ENCODE measurements at places on chromosomes 4 and X.

GRCh38 chrX:22934640-22935039 is 65.1 kb upstream of the DDX53 start:
- no peak for DNase-seq

- DNase-seq = no peak
Measured at GRCh38 chrX:8731559-8732395, at the start of gene ANOS1. TSS of gene ANOS1 (minus strand) at chrX:8732137. CDS start at chrX:8732036, 101 bp downstream.

GRCh38 chr4:87881115-87881514 is 48.3 kb downstream of the MEPE start:
- DNase-seq = no peak

- DNase-seq = no peak
Measured at GRCh38 chr4:164207460-164207859, 546.5 kb upstream of the SMIM31 start.

DNA sequence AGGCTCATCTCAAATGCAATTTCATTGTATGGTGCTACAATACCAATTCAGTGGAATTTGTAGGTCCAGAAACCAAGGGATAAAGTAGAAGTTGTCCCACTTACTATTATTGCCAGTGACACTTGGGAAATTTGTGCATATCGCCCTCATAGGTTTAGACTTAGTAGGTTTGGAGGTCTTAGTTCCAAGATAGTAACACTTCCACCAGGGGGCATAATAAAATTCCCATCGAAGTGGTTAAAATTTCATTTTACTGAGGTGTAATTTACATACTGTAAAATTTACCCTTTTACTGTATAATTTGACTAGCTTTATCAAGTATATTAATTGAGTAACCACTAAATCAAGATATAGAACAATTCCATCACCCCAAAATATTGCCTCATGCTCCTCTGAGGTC is 174.6 kb downstream of the INPP4B start:
- DNase-seq = no peak

- DNase-seq = peak; percentile 21
Measured at GRCh38 chr4:144787365-144788258, 141.7 kb downstream of the HHIP start.

DNA sequence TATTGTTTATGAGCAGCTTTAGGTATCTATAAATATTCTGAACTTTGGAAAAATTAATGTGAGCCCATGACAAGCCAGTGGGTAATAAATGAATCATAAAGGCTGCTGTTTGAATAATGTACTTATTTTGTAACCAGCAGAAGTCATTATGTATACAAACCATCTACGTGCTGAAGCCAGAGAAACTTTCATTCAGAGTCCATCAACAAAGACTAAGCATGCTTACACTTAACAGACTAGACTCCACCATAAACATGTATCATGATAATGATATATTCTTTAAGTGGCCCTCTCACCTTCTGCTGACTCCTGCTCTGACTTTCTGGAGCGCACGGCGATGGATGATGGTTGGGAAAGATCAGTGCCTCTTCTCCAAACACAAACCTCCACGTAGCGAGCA is 72.0 kb downstream of the SMARCA5 start:
- DNase-seq = no peak

- peak; percentile 1 for DNase-seq
Measured at GRCh38 chr4:103915224-103915869, 195.6 kb upstream of the TACR3 start.

GRCh38 chr4:71518283-71518989 is 179.6 kb downstream of the SLC4A4 start:
- DNase-seq = no peak

GRCh38 chr4:42906341-42906740 is 13.8 kb downstream of the GRXCR1 start:
- DNase-seq = no peak

DNA sequence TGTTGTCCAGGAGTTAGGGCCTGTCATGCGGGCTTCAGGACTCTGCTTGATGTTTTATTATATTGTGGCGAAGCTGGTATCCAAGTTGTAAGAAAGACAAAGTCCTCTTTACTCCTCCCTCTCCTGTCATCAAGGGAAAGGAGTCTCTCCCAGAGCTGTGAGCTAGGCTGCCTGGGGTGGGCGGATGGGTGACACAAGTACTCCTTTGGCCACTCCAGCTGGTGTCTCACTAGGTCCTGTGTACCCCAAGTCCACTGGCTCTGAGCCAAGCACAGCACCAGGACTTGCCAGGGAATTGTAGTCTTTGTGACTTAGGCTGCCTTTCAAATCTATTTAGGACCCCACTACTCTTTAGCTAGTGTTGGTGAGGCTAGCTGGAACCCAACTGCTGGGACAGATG is 36.7 kb upstream of the RPS6KA6 start:
- DNase-seq = no peak

DNA sequence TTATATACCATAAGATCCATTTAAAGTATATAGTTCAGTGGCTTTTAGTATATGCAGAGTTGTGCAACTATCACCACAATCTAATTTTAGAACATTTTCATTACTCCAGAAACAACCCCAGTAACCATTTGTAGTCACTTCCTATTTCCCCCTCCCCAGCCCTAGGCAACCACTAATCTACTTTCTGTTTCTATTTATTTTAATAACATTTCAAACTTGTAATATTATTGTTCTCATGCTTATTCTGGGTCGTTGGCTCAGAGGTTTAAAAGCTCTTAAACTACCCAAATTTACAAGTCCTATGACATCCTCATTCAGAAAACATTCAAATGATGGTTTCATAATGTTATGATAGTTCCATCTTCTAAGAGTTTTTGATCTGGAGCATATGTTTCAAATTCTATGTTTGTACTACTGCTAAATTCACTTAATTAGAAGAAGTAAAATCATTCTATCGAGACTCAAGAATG is 18.4 kb downstream of the XIAP start:
- DNase-seq = no peak

All from GM19239 (cell line).